ENCODE measurements at places on chromosomes 6 and 20. TPM values are rescaled to one million over a fixed set of nuclear protein-coding genes. Genes with fewer than 3 reads are reported as not detected.

PHF1 gene
- 63.8 TPM for total RNA-seq

FAM83C gene
- not detected for total RNA-seq

DNA sequence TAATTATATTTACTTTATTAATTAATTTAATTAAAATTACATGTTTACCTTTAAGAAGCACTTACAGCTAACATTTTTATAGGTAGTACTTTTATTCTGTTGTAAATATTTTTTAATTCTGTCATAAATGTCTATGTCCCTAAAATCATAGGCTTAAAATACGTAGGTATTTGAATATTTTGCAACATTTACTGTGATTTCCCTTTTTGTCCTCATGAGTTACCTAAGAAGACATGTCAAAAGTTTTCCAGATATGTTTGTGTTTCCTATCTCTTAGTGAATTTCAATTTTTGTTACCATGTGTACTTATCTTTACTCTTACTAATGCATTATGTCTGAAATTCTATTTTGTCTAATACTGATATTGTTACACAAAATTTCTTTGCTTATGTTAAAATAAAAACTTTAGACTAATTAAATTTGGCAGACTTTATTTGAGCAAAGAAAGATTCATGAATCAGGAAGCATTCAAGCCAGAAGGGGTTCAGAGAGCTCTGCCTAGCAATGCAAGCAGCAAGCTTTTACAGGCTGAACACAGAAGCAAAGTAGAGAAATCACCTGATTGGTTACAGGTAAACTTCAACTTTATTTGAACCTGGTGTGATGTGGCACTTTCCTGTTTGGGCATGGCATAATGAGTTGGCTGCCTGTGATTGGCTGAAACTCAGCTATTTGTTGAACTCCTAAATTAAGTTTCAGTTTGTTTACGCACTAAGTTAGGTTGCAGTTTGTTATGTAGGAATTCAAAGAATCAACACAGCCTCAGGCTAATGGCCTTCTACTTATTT, 123.2 kb upstream of the TMEM170B start:
- peaks cover 15% of the 10 kb centered on the region for H3K4me1 ChIP-seq
- H3K27me3 ChIP-seq = no peaks in the 10 kb centered on the region
- peak overlapping the region; percentile 49 for H3K27ac ChIP-seq
- peak overlapping the region; percentile 16 for H3K4me3 ChIP-seq
- H3K36me3 ChIP-seq = no peaks in the 10 kb centered on the region
- no peak for DNase-seq

- H3K4me3 ChIP-seq = no peak overlapping the region
- H3K4me1 ChIP-seq = no peaks in the 10 kb centered on the region
- H3K27ac ChIP-seq = peak overlapping the region; percentile 41
- no peak for DNase-seq
- no peaks in the 10 kb centered on the region for H3K27me3 ChIP-seq
- H3K36me3 ChIP-seq = no peaks in the 10 kb centered on the region
Measured at GRCh38 chr6:16344756-16345155, 106.4 kb downstream of the GMPR start.

DEFB129 gene
- not detected for total RNA-seq

- H3K36me3 ChIP-seq = no peaks in the 10 kb centered on the region
- H3K4me1 ChIP-seq = no peaks in the 10 kb centered on the region
- H3K27ac ChIP-seq = no peak overlapping the region
- H3K27me3 ChIP-seq = no peaks in the 10 kb centered on the region
Measured at GRCh38 chr6:21309807-21310221, 283.7 kb upstream of the SOX4 start.

HTR1E gene
- total RNA-seq = not detected

NKAPL gene
- 1.2 TPM for total RNA-seq

DNA sequence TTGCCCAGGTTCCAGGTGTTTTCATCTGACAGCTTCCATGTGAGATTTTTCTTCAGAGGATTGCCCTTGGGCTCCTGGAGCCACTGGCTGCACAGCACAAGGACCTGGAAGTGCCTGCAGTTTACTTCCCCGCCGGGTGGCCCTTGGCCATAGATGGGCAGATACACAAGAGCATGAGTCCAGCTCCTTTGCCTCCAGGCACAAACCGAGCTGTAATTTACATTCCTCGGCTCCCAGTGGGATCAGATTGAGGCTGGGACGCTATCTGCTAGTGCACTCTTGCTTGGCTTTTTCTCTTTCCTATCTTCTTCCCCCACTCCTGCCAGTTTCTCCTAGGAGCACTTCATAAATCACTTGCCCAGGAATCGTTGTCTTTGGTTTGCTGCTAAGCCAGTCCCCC, 85.4 kb upstream of the RALY start:
- H3K27me3 ChIP-seq = no peaks in the 10 kb centered on the region
- no peak overlapping the region for H3K27ac ChIP-seq
- no peak overlapping the region for H3K4me3 ChIP-seq
- H3K4me1 ChIP-seq = peaks cover 6% of the 10 kb centered on the region
- H3K36me3 ChIP-seq = no peaks in the 10 kb centered on the region

NECAB3 gene
- total RNA-seq = 19.7 TPM

HELZ2 gene
- 40.7 TPM for total RNA-seq

IMPG1 gene
- total RNA-seq = not detected

DNA sequence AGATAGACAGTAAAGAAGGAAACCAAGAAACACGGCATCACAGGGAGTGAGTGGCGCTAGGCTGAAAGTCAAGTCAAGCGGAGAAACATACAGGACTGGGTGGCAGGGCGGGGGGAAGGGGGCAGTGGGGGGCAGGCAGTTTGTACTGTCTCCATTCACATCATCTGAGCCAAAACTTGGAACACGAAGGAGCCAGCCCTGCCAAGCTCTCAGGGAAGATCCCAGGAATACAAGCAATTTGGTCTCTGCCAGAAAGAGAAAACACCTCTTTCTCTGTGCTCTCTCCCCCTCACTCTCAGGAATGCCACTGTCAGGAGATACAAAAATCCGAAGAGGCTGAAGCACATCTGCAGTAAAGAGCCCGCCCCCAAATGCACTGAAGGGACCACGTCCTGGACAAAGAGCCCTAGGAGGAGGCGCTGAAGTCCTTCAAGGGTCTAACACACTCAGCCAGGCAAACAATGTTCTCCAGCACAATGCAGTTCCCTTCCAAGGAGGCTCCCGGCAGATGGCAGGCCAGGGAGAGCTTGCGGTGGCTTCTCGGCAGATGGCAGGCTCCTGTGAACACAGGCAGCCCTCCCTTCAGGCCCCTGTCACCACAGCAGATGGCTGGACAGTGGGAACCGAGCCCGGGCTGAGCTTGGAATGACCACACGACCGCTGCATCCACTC, 90.0 kb downstream of the ATP9A start:
- H3K36me3 ChIP-seq = no peaks in the 10 kb centered on the region
- H3K4me1 ChIP-seq = no peaks in the 10 kb centered on the region
- H3K27me3 ChIP-seq = no peaks in the 10 kb centered on the region
- H3K4me3 ChIP-seq = no peak overlapping the region
- no peak overlapping the region for H3K27ac ChIP-seq

DNA sequence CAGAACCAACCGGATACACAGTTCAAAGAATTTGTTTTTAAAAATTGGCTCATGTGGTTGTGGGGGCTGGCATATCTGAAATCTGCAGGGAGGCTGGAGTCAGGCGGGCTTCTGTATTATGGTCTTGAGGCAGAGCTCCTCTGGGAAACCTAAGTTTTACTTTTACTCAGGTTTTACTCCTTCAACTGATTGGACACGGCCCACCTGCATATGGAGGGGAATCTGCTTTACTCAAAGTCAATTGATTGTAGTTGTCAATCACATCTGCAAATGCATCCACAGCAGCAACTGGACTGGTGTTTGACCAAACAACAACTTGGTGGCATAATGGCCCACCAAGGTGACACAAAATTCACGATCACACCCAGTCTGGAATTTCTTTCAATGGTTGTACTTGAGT, 103.4 kb downstream of the ERMARD start:
- H3K36me3 ChIP-seq = no peaks in the 10 kb centered on the region
- no peaks in the 10 kb centered on the region for H3K4me1 ChIP-seq
- H3K27ac ChIP-seq = no peak overlapping the region
- no peaks in the 10 kb centered on the region for H3K27me3 ChIP-seq
- DNase-seq = no peak
- H3K4me3 ChIP-seq = no peak overlapping the region

DNA sequence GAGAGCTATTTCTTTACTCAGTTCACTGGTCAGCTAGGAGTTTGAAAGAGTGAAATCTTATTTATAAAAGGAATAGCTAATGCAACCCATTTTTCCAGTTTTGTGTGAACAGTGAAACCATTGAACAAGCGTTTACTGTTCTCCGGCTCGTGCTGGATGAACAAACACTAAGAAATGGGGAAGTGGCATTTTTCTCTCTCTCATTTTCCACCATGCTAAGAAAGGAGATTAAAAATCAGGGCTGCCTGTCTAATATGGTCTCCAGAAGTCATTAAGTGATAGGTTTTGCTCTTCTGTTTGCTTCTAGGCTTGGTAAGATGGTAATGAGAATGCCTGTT, 774 bp upstream of the SFT2D1 start:
- H3K4me3 ChIP-seq = peak overlapping the region; percentile 95
- H3K36me3 ChIP-seq = no peaks in the 10 kb centered on the region
- no peak for DNase-seq
- H3K4me1 ChIP-seq = peaks cover 24% of the 10 kb centered on the region

- peak overlapping the region; percentile 38 for H3K27ac ChIP-seq
- no peaks in the 10 kb centered on the region for H3K27me3 ChIP-seq
- no peaks in the 10 kb centered on the region for H3K36me3 ChIP-seq
- peak overlapping the region; percentile 66 for H3K4me3 ChIP-seq
- DNase-seq = peak; percentile 79
- H3K4me1 ChIP-seq = no peaks in the 10 kb centered on the region
Measured at GRCh38 chr6:56842686-56843475, 112.0 kb upstream of the BEND6 start.

CYP39A1 gene
- total RNA-seq = 6.0 TPM

DNA sequence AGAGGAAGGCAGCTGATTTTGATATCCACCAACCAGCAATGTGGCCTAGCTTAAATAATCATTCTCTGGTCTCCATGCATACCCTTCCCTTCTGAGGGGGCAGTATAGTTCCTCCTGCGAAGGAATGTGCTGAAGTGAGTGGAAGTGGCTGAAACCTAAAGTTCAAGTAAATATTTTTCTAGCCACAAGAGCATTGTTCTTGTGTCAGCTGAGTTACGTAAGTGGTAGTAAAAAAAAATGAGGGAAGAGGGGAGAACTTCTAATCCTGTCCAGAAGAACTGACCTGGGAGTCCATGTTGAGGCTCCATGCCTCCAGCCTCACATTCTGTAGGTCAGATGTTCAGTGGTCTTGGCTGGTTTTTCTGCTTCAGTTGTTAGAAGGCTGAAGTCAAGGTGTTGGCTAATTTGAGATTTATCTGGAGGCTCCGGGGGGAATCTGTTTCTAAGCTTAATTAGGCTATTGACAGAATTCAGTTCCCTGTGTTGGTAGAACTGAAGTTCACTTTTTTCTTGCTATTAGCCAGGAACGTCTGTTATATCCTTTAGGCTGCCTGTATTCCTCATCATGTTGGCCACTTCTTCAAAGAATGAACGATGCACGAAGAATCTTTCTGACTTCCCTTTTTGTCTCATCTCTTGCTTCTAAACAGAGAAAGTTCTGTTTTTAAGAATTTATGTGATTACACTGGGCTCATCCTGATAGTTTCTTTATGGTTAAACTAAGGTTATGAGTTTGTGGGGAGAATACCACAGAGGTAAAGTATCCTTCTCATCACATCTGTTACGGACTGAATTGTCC, 207.1 kb upstream of the PRSS16 start:
- no peaks in the 10 kb centered on the region for H3K27me3 ChIP-seq
- no peaks in the 10 kb centered on the region for H3K4me1 ChIP-seq
- no peak for DNase-seq
- no peak overlapping the region for H3K4me3 ChIP-seq
- no peaks in the 10 kb centered on the region for H3K36me3 ChIP-seq

GRCh38 chr6:83827050-83827449, 26.1 kb upstream of the RIPPLY2 start:
- no peaks in the 10 kb centered on the region for H3K4me1 ChIP-seq
- DNase-seq = no peak
- no peak overlapping the region for H3K4me3 ChIP-seq
- H3K27me3 ChIP-seq = no peaks in the 10 kb centered on the region
- H3K27ac ChIP-seq = no peak overlapping the region
- no peaks in the 10 kb centered on the region for H3K36me3 ChIP-seq

GRCh38 chr6:6678811-6679210, 90.3 kb downstream of the LY86 start:
- no peaks in the 10 kb centered on the region for H3K27me3 ChIP-seq
- H3K4me3 ChIP-seq = no peak overlapping the region
- no peaks in the 10 kb centered on the region for H3K36me3 ChIP-seq
- peak; percentile 56 for DNase-seq
